ENCODE measurements at places on chromosomes 5 and 9.

- DNase-seq = peak; percentile 67
Measured at GRCh38 chr9:34992376-34992951, 2.9 kb downstream of the DNAJB5 start.

GRCh38 chr9:126844085-126844484, 16.4 kb upstream of the ZBTB34 start:
- DNase-seq = no peak

- no peak for DNase-seq
Measured at GRCh38 chr5:107772418-107773310, 101.9 kb upstream of the EFNA5 start.

GRCh38 chr5:22850981-22851380, 2.2 kb downstream of the CDH12 start:
- DNase-seq = no peak

GRCh38 chr5:111697881-111698757, 58.9 kb downstream of the NREP start:
- DNase-seq = no peak

DNA sequence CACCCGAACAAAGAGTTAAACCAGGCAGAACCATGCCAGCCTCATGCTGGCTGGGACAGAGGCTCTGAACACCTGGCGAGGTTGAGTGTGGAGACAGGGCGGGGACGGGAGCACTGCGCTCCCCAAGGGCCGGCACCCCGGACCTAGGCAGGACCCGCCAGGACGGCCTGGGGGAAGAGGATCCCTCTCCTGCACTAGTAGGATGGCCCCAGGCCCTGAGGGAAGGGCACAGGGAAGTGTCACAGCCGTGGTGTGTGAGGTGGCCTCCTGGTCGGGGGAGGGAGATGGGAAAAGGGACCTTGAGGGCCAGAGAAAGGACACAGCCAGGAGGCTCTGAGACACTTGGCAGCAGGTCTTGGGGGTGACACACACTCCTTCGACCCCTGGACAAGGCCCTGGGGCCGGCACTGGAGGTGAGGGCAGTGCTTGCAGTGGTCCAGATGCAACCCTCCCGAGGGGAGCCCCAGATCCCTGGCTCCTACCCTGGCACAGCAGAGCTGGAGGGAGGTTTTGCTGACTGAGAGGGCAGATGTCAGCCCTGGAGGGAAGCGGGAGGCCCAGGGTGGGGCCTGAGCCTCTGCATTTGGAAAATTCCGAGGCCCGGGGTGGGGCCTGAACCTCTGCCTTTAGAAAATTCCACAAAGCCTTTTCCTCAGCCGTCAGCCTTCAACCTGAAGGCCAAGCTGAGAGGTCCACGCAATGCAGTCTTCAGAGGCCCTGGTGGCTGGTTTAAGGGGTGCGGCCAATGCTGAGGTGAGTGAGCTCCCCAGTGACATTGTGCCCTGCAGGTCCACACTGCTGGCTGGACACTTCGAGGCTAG, 24.8 kb upstream of the TERT start:
- no peak for DNase-seq

- no peak for DNase-seq
Measured at GRCh38 chr5:172775326-172776234, 4.6 kb upstream of the DUSP1 start.

GRCh38 chr5:117748336-117748735, 1173.7 kb upstream of the SEMA6A start:
- DNase-seq = no peak

GRCh38 chr5:32230356-32231099, 56.4 kb upstream of the GOLPH3 start:
- no peak for DNase-seq

GRCh38 chr5:137360607-137361006, 138.5 kb downstream of the SPOCK1 start:
- no peak for DNase-seq

DNA sequence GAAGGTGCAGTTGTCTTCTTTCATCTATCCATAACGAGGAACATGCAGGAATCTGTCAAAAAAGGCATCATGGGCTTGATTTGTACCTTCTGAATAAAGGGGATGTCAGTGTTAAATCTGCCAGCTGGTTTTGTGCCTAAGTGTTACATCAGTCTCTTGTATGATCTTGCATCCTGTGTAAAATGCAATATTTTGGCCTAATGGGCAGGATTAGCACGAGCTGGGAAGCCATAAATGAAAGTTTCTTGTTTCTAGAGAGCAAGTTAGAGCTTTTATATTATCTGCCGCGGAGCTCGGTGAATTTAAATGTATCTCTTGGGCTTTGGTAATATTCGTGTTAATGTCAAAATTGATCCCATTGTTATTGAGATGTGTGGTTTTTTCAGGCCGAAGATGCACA, 526.1 kb upstream of the WWC1 start:
- DNase-seq = no peak

GRCh38 chr5:38752622-38753021, 93.2 kb upstream of the OSMR start:
- no peak for DNase-seq

GRCh38 chr5:38297830-38298608, 39.7 kb downstream of the EGFLAM start:
- no peak for DNase-seq

GRCh38 chr9:114471157-114471556, 34.1 kb downstream of the WHRN start:
- no peak for DNase-seq

- DNase-seq = no peak
Measured at GRCh38 chr9:129275626-129276247, 97.7 kb upstream of the IER5L start.

DNA sequence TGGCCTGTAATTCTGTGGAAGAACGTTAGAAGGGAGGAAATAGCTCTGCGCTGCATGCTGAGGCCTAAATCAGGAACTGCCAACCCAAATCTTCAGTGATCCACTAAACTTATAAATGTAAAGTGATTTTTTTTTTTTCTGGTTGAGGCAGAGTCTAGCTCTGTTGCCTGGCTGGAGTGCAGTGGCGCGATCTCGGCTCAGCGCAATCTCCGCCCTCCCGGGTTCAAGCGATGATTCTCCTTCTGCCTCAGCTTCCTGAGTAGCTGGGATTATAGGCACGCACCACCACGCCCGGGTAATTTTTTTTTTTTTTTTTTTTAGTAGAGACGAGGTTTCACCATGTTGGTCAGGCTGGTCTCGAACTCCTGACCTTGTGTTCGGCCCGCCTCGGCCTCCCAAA, 717.4 kb upstream of the FAM174A start:
- DNase-seq = no peak

DNA sequence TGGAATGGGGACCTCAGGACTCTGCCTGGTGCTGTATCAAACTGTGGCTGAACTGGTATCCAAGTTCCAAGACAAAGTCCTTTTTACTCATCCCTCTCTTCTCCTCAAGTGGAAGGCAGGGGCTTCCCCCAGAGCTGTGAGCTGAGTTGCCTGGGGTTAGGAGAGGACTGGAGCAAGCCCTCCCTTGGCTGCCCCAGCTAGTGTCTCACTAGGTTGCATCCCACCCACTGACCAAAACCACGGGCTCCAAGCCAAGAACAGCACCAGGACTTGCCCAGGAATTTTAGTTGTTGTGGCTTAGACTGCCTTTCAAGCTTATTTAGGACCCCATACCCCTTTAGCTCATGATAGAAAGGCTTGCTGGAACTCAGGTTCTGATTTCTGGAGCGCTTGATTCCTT, 158.7 kb upstream of the TNC start:
- DNase-seq = no peak

DNA sequence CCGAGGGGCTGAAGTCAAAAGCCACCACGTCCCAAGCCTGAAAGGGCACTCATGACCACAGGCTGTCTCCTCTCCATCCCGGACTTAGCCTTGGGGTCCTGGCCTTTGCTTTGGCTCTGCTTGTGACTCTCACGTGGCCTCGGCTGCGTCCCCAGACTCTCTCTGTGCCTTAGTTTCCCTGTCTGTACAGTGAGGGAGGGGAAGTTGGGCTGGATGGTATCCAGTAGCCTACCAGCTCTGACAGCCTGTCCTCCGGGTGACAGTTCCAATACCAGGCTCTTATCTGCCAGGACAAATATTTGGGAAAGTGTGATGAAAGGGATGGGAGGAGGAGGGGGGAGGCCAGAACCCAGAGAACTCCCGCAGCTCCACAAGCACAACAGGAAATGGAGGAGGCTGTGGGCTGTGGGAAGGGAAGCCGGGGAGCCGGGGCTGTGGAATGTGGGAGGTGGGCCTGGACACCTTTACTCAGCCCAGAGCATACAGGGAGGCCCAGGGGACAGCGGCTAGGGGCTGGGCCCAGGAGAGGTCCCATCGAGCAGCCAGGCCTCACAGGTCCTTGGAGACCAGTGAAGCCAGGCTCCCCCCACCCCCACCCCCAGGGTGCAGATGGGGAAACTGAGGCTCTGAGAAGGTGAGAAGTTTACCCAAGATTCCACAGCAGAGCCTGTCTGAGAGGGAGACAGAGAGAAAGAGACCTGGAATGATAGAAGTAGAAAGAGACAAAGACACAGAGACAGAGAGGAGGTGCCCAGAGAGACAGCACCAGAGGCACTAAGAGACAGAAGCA, 18.3 kb downstream of the PDGFRB start:
- no peak for DNase-seq

- DNase-seq = no peak
Measured at GRCh38 chr9:129567329-129567728, 53.6 kb downstream of the C9orf50 start.

DNA sequence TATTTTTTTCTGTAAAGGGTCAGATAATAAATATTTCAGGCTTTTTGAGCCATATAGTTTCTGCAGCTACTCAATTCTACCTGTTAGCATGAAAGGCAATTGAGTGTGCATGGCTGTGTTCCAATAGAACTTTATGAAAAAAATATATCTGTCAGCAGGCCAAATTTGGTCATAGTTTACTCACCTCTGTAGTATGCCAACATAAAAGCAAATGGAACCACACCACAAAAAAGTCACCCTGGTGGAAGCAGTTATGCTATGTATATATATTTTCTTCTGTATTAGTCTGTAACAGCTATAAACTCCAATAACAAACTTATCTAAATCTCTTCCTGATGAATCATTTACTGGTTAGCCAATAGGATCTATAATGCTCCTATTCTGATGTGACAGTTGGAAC, 3.4 kb downstream of the SLC38A9 start:
- DNase-seq = no peak

DNA sequence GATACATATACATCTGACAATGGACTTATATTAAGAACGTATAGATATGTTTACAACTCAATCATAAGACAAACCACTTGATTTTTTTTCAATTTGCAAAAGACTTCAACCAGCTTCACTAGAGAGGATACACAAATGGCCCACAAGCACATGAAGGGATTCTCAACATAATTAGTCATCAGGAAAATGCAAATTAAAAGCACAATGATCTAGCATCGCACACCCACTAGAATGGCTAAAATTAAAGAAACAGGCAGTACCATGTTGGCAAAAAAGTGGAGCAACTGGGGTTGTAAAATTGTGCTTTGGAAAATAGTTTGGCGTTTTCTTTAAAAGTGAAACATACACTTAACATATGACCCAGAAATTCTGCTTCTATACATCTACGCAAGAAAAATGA, 80.0 kb upstream of the TRIO start:
- DNase-seq = no peak

DNA sequence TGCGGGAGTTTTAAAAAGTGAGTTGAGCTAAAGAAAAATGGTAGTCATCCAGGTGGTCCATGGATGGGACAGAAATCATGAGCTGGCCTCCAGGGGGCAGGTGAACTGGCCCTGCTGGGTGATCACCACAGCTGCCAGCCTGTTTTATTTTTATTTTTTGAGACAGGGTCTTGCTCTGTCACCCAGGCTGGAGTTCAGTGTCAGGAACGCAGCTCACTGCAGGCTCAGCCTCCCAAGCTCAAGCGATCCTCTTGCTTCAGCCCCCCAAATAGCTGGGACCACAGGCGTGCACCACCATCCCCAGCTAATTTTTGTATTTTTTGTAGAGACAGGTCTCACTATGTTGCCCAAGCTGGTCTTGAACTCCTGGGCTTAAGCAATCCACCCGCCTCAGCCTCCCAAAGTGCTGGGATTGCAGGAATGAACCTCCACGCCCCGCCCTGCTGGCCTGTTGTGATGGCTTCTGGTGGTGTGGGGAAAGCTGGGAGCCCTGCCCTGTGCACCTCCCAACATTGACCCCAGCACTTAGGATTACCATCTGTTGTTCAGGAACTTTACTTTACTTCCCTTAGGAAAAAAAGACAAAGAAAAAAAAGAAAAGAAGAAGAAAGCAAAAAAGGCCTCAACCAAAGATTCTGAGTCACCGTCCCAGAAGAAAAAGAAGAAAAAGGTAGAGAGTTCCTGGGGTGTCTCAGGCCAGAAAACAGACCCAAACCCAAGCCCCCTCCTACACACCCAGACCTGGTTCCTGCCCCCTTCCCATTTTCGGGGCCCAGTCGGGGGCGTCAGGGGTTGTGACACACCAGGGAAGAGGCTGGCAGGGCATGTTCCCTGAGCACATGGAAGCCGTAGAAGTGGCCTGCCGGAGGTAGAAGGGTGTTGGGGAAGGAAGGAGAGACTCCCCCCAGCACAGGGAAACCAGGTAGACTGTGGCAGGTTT, 14.7 kb downstream of the CD74 start:
- DNase-seq = no peak

- no peak for DNase-seq
Measured at GRCh38 chr9:110255034-110255462, 1.3 kb downstream of the TXN start.

DNA sequence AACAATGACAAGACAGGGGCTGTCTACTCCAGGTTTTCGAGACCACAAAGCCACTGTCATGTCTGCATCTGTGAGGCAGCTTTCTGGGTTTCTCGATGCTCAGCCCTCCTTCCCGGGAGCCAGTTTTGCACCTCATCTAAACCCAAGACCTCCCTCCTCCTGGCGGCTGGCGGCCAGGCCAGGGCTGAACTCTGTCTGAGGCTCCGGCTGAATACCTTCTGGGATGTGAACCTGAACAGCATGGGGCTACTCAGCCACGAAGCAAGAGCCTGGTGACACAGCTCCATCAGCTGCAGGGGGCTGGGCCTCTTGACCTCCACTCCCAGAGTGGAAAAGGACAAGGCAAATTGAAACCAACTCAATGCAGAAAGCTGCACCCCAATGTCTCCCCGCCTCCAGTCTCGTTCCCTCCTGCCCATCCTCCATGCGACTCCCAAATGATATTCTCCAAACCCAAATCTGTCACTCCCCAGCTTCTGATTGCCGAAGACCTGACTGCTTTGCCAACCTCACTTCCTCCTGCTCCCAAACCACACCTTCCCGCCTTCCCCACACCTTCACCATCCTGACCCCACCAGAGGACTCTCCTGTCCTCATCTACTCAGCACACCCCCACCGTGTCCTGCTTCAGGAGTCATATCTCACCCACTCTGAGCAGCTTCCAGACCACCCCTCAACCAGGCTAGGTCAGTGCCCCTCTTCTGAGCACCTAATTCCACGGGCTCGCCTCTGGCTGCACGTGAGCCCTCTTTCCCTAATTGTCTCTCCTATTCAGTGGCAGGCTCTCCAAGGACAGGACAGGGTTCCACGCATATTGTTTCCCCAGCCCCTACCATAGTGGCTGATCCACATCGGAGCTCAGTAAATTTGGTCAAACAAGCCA, 4.5 kb downstream of the ANKS6 start:
- DNase-seq = no peak

- no peak for DNase-seq
Measured at GRCh38 chr5:74272831-74273451, 367.6 kb downstream of the ENC1 start.

- no peak for DNase-seq
Measured at GRCh38 chr5:5360941-5361520, 61.4 kb upstream of the ICE1 start.
